ENCODE measurements at places on chromosomes 16 and 17. TPM values are rescaled to one million over a fixed set of nuclear protein-coding genes. Genes with fewer than 3 reads are reported as not detected.

Gene CLEC3A
- not detected for total RNA-seq

Gene PPY
- not detected for total RNA-seq

Gene DOC2B
- 0.86 TPM for total RNA-seq

Gene ST6GALNAC2
- total RNA-seq, result 1.8 TPM

Gene ZNF469
- 1.3 TPM for total RNA-seq

Gene ZPBP2
- total RNA-seq, result not detected

Gene PRAC2
- not detected for total RNA-seq

Gene NPTX1
- total RNA-seq, result not detected

Gene PMFBP1
- not detected for total RNA-seq

Gene CCL2
- total RNA-seq, result 0.66 TPM

Gene KCNAB3
- 0.75 TPM for total RNA-seq

Gene CD300E
- 0.43 TPM for total RNA-seq

Gene HOXB6
- total RNA-seq, result 0.83 TPM

Gene TBC1D3E
- total RNA-seq, result not detected

Gene KRTAP2-1
- not detected for total RNA-seq

Gene TBC1D3B
- 6.5 TPM for total RNA-seq

Gene CA7
- not detected for total RNA-seq

Gene LGALS9
- 37.9 TPM for total RNA-seq

Gene METRNL
- total RNA-seq, result 5.9 TPM

Gene CYB5D1
- total RNA-seq, result 11.7 TPM

Gene SYCE1L
- total RNA-seq, result 1.7 TPM

Gene ARL5C
- not detected for total RNA-seq

Gene NOG
- total RNA-seq, result not detected

Gene FGF11
- 0.84 TPM for total RNA-seq

Gene ZNHIT3
- 11.2 TPM for total RNA-seq

Gene STX1B
- 2.2 TPM for total RNA-seq

Gene TXNDC11
- total RNA-seq, result 46.7 TPM

Gene C16orf96
- total RNA-seq, result 0.19 TPM

Gene KRTAP4-3
- total RNA-seq, result not detected

Gene B9D1
- 4.7 TPM for total RNA-seq

Gene ALDOA
- 152 TPM for total RNA-seq
